Activated naive CD4-positive, alpha-beta T cell treated with anti-CD3 and anti-CD28 coated beads, Interleukin-2, amount 10 ng/mL, durations not matched to agents 5 hours and 36 hours (primary cell): ENCODE measurements at places on chromosomes 5 and 9. TPM values are rescaled to one million over a fixed set of nuclear protein-coding genes. Genes with fewer than 3 reads are reported as not detected.

Gene C9orf152
- not detected for total RNA-seq

Gene FRMD3
- 0.71 TPM for total RNA-seq

Gene CCNI2
- total RNA-seq: 7.7 TPM

Gene DMGDH
- total RNA-seq: not detected

Gene CCNO
- not detected for total RNA-seq

Gene FOXD4L6
- 0.10 TPM for total RNA-seq

Gene AMACR
- total RNA-seq: 6.0 TPM

Gene RFX3
- total RNA-seq: 13.4 TPM
